Substantia nigra (tissue), 51 donors: ENCODE measurements at places on chromosomes 2 and 18.

- DNase-seq = no peak
Observed at GRCh38 chr2:234399451-234400246, 97.2 kb downstream of the ARL4C start.

DNA sequence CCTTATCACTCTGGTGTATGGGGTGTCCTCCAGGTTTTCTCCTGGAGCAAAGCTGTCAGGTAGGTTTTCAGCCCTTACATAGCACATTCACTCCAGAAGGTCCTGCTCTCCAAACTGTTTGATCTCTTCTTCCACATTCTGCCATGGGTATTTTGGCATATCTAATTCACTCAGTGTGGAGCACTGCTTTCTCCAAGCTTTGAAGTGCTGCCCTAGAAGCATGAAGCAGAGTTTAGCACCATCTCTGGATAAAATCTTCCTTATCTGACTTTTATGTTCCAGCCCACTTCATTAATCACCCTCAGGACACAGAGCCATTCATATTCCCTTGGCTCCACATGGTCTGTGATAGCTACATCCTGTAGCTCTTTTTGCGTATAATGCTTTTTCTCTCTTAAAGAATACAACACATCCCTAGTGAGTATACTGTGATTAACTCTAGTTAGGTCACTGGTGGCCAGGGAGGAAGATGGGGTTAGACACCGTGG lies 56.7 kb upstream of the ARHGAP28 start:
- no peak for DNase-seq

DNA sequence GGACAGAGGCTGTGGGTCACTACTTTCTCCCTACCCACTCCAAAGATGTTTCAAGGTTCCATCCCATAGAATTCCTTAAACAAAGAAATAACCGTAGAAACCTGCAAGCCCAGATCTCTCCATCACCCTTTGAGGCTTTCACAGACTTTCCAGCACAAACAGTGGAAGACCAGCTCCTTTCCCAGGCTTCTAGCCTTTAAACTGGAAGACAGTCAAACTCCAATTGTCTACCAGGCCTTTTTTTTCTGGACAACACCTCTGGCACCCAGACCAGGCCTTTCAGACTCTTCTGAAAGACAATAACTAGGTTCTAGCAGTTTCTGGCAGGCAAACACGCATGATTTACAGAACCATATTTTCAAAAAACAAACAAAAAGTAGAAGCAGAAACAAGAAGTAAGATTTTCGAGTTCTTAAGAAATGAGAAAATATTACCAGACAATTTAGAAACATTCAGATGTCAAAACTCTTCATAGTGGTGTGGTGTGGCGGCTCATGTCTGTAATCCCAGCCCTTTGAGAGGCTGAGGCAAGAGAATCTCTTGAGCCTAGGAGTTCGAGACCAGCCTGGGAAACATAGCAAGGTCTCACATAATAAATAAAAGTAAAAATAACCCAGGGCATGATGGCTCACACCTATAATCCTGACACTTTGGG lies 106.8 kb upstream of the MSH2 start:
- DNase-seq = no peak

DNA sequence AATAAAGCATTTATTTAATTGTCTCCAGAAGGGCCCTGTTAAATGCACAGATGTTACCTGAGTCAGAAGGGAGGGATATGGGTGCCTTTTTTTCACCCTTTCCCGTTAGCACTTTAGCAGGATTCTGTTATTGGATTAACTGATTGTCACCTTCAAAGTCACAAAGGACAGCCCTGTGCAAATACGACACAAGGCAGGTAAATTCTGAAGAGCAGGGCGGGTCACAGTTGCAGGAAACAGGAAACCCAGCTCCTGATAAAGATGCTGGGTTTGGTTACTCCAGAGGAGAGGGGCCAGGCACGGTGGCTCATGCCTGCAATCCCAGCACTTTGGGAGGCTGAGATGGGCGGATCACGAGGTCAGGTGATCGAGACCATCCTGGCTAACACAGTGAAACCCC lies 11.4 kb upstream of the PKDCC start:
- no peak for DNase-seq

DNA sequence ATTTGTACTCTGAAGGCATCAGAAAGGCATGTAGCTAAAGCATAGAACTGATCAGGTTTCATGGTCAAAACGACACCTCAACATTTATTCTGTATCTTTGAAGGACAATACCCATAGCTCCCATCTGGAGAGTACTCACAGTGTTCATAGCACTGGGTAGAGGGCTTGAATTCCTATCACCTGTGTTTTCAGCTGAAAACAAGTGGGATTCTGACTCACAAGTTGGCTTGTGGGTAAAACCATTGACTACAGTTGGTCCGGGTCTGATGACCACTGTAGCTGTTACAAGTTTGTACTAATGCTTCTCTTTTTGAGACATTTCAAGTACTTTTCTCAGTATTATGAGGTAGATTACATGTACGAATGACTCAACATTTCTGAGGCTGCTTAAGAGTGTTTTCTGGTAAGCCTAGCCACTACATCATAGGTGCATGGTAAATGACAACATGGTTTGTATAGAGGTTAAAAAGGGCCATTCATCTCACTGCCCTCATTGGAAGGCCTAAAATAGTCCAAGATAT lies 68.6 kb upstream of the PELI1 start:
- no peak for DNase-seq

GRCh38 chr2:208501206-208501605 lies 94.6 kb downstream of the PTH2R start:
- no peak for DNase-seq

DNA sequence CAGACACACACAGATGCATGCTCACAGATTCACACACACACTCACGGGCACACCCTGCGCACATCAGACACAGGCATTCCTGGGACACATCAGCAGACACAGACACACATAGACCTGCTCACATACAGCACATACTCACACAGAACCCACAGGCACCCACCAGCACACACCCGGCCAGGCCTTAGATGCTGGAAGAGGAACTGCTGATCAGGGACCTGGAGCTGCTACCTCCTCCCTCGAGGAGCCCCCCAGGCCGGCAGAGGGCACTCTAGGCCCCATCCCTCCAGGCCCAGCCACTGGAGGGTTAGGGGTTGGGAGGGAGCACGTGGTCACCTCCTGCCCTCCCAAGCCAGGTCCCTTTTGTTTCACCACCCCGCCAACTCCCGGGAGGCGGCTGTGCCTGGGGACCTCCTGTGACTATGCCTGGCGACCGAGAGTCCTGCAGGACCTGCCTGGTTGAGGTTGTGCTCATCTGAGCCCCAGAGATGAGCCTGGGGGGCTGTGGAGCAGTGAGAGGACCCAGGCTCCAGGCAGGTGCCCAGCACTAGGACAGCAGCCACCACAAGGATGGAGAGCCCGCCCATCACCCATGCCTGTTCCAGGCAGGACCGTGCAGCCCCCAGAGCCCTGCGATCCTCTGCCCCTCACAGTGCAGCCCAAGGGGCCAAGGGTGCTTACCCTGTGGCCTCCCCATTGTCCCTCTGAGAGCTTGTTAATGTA lies 21.0 kb upstream of the PTMA start:
- DNase-seq = peak; percentile 87

- DNase-seq = no peak
Observed at GRCh38 chr18:41043876-41044275, 911.2 kb upstream of the PIK3C3 start.

DNA sequence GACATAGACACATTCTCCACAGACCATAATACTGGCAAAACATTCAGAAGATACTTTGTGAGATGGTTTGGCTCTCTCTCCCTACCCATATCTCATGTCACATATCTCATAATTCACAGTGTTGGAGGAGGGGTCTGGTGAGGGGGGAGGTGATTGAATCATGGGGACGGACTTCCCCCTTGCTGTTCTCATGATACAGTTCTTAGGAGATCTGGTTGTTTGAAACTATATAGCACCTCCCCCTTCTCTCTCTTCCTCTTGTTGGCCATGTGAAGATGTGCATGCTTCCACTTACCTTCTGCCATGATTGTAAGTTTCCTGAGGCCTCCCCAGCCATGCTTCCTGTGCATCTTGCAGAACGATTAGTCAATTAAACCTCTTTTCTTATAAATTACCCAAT lies 61.1 kb downstream of the HK2 start:
- no peak for DNase-seq

DNA sequence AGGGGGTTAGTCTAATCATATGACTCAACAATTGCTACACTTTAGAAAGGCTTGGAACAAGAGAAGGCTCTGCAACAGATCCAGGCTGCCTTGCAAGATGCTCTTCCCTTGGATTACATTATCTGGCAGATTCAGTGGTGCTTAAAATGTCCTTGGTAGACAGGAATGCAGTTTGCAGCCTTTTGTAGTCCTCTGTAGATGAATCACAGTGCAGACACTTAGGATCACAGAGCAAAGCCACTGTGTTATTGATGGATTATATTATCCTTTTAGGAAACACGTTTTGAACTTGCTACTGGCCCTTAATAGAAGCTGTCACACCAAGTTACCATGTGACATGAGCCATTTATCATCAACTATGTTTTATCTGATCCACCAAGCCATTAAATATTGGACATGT lies 152.2 kb downstream of the CBLN2 start:
- no peak for DNase-seq

DNA sequence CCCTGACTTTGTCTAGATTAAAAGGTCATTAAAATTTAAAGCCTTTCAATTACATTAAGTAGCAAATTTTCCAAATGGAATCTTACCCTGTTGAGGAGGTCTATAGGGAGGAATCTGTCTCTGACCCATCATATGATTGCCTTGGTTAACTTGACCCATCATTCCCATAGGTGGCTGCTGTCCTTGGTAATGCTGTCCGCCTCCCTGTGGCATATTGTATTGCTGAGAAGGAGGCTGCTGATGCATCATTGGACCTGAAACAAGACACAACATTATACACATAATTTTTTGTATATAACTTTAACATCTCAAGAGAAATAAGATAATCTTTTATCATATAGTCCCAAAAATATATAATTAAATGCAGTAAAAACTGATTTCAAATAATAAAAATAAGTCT lies 51.2 kb downstream of the SS18 start:
- DNase-seq = no peak

- DNase-seq = no peak
Observed at GRCh38 chr2:148342086-148342485, 302.5 kb upstream of the EPC2 start.

GRCh38 chr2:110713513-110714362 lies 18.6 kb upstream of the ACOXL start:
- no peak for DNase-seq

DNA sequence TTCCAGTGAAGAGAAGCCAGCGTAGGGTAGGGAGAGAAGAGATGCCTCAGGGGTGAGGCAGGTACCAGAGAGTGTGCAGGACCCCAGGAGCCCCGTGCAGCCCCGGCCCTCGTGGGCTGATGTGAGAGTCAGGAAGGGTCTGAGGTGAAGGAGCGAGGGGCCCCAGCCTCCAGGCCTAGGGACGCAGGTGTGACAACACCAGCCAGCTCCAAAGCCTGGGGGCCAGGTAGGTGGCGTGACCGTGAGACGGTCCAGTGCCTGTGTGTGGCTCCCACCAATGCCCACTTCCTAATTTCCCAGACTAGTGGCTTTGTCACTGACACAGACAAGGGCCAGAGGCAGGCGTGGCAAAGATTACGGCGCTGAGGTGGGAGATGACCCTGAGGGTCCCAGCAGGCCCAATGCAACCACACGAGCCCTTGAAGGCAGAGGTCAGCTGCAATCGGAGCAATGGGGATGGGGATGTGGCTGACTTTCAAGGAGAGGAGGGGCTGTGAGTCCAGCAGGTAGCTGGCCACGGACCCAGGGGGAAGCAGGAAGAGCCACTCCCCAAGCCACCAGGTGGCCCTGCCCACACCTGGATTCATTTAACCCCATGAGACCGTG lies 86.0 kb upstream of the SNTG2 start:
- no peak for DNase-seq

GRCh38 chr2:22153931-22154613 lies 1030.3 kb downstream of the TDRD15 start:
- no peak for DNase-seq

GRCh38 chr2:85704800-85705679 lies 10.9 kb downstream of the GNLY start:
- DNase-seq = no peak

GRCh38 chr2:100673691-100674485 lies 111.1 kb downstream of the PDCL3 start:
- DNase-seq = no peak

- DNase-seq = no peak
Observed at GRCh38 chr2:205762881-205763280, 80.6 kb downstream of the NRP2 start.

DNA sequence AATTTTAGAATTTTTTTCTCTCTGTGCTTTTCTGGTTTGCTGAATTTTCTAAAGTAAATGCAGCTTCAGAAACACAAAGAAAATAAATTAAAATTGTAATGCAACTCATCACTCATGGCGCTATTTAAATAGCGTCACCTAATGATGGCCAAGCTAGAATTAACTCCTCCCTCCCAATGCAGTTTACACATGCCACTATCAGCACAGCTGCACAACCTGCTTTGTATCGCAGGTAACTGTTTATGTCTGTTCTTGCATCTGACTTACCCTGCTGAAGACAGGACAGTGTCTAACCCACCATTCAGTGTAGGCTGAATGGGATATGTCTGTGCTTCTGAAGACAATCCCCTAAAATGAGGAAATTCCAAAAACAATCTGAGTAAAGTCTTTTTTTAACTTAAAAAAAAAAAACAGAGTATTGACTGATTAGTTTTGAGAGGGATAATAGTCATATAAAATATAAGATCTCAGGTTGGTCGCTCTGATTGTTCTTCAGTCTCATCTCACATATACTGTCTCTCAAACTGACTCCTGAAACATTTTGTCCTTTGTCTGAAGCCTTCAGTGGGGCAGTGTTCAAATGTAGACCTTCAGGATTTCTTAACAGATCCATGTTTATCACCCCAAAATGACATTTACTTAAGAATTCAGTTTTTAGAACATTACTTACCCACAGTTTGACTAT lies 271.4 kb downstream of the ZEB2 start:
- no peak for DNase-seq

DNA sequence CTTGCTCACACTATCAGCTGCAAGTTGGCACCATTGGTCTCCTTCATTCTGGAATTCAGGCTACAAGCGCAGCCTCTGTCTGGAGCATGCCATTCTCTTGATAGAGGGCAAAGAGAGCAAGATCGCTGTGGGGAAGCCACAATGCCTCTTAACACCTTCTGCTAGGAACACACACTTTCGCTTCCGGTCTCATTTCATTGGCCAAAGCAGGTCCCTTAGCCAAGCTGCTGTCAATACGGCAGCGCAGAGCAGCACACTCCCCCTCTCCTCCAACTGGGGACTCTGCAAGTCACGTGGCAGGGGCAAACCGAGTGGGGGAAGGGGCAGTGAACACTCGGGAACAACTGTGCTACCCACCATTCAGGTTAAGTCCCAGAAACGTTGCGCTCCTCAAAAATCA lies 98.1 kb downstream of the MMADHC start:
- no peak for DNase-seq

- no peak for DNase-seq
Observed at GRCh38 chr2:28036307-28036706, 145.8 kb downstream of the BABAM2 start.
